ENCODE measurements at places on chromosomes 3 and 15.

DNA sequence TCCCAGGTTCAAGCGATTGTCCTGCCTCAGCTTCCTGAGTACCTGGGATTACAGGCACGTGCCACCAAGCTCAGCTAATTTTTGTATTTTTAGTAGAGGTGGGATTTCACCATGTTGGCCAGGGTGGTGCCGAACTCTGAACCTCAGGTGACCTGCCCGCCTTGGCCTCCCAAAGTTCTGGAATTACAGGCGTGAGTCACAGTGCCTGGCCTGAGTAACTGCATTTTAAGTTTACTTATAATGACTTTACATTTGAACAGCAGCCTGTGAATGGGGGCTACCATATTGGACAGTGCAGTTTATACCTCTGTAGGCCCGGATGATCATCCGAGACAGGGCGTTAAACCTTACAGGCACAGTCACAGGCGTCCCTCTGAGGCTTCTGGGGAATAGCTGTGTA, 24.8 kb downstream of the EAF1 start:
- DNase-seq: no peak

- DNase-seq: no peak
Observed at GRCh38 chr15:53448232-53449015, 311.0 kb downstream of the WDR72 start.

- no peak for DNase-seq
Observed at GRCh38 chr15:61621146-61621545, 392.0 kb upstream of the RORA start.

DNA sequence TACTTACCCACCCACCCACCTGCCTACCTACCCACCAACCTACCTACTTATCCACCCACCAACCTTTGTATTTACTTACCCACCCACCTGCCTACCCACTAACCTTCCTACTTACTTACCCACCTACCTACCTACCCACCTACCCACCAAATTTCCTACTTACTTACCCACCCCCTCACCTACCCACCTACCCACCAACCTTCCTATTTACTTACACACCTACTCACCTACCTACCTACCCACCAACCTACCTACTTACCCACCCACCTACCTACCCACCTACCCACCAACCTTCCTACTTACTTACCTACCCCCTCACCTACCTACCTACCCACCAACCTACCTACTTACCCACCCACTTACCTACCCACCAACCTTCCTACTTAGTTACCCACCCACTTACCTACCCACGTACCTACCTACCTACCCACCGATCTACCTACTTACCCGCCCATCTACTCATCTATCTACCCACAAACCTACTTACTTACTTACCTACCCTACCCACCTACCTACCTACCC, 179.6 kb downstream of the USP13 start:
- DNase-seq: no peak

DNA sequence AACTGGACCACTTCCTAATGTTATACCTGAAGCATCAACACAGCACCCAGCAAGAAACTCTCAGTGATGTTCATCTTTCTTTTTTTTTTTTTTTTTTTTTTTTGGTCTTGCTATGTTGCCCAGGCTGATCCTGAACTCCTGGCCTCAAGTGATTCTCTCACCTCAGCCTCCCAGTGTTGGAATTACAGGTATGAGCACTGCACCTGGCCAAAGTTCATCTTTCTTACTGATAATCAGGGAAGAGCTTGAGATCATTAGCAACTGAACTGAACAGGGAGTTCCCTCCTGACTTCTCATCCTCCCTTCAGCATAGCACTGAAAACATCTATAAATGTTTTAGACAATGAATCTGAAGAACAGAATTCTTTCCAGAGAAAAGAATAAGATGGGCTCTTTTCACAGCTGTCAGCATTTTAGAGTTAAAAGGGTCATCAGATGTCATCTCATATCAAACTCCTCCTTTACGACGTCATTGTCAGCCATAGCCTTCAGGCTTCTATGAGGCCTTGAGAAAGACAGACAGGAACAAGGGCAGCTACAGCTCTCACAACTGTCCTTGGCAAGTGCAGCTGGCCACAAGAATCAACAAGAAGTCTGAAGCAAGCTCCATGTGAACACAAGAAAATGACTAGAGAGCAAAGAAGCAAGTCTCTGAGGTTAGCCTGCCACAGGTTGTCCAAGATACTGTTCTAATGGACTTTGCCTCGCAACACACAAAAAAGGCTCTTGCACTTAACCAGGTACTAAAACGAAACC, 33.8 kb downstream of the SCAP start:
- no peak for DNase-seq

GRCh38 chr3:125322166-125322565, 53.0 kb downstream of the ZNF148 start:
- DNase-seq: no peak

DNA sequence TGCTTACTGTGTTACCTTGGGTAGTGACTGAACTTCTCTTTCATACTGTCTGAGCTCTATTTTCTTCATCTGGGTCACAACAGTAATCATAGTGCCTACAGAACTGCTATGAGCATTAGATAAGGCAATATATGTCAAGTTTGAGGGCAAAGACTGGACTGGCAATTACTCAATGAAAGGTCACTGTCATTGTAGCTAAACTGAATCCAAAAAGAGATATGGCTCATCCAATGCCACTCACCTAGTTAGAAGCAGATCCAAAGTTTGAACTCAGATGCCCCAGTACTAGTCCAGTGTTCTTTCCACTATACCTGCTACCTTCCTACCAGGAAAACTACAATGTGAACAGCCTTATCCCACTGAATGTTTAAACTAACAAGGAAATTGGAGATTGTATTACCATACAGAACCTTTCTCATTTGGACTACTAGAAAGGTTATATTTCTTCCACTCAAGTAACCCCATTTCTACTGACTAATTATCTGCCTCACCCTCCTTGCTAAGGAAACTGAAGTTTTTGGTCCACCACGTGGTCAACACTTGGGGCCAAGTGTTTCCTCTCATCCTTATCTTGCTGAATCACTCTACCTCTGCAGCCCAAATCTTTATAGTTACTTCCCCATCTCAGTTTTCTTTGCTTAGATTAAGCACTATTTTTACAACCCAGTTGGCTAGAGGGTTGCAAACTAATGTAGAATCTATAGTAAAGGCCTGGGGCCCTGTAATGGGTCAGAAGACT, 202.3 kb upstream of the LPP start:
- no peak for DNase-seq

DNA sequence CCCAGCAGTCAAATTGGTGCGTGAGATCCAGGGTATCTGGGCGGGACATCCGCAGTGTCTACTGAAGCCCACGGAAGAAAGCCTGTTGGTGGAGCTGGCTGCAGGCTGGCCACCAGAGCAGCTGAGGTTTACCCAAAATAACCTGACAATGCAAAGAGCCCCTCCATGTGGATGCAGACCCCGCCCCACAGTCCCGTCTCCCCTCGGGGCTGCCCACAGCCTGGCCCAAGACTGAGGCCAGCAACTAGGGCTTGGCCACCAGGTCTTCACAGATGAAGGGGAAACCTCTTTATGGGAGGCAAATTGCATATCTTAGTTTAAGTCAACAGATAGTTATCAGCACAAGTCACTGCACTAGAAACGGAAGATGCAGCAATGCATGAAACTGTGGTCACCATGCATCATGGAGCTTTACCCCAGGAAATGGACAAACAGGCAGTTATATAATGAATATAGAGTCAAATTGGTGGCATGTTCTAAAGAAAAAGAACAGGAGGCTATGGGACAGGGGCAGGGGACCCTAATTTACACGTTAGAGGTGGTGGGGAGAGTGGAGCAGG, 86.3 kb downstream of the ARNT2 start:
- no peak for DNase-seq

DNA sequence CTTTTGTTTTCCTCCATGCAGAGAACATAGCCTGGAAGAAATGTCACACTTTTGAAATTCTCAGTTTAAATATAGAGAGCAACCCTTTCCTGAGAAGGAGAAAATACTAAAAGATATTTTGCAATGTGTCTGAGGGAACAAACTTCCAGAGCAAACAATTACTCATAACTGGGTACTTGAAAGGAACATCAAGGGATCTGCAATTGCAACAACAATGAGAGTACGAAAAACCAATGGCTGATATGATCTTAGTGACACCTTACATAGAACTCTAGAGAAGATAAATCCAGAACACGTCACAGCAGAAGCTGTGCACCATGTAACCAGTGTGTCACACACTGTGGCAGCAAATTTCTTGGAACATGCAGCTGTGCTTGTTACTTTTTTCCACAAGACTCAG, 14.6 kb upstream of the ARPP21 start:
- no peak for DNase-seq

DNA sequence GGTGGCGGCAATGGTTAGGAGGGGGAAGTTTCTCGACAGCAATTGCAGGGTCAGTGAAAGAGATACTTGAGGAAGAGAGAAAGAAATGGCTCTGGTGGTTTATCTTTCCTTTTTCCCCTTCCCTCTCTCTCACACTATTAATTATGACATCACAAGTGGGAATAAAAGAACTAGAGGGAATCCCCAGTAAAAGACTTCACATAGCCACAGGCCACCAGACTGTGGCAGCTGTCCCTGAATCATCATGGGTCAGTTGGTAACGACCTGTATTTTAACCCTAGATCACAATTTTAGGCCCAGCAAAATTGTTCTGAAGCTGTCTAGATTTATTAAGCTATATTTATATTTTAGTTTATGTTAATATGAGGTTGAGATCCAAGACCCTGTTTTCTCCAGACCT, 40.3 kb downstream of the MBNL1 start:
- DNase-seq: no peak

GRCh38 chr3:46898321-46899150, 21.0 kb downstream of the PTH1R start:
- no peak for DNase-seq

GRCh38 chr3:128231606-128232005, 78.3 kb downstream of the EEFSEC start:
- DNase-seq: no peak

- no peak for DNase-seq
Observed at GRCh38 chr3:128073807-128074206, 21.6 kb downstream of the SEC61A1 start.

DNA sequence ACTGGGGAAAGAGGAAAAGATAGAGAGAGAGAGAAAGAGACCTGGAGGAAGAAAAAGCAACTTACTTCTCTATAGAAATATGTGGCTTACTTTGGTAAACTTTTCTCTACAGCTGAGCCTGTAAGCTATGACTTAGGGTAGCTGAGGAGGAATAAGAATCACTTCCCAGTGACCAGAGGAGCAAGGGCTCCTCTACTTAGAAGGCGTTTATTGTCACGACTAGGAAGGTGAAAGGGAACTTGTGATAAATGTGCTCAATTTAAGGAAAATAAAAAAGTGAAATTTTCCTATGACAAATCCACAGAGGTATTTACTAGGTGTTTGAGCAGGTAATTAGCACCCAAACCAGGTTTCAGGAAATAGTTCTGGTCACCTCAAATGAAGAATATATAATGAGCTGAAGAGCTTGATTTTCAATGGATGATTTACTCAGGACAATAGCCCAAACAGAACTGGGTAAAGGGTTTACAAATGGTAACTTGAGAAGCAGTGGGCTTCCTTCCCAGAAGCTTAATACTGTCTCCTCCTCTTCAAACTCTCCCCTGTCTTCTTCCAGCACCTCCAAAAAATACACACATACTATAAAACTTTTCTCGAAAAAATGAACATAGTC, 46.1 kb downstream of the SOX2 start:
- DNase-seq: no peak

GRCh38 chr15:100692246-100692645, 89.9 kb downstream of the ASB7 start:
- no peak for DNase-seq

DNA sequence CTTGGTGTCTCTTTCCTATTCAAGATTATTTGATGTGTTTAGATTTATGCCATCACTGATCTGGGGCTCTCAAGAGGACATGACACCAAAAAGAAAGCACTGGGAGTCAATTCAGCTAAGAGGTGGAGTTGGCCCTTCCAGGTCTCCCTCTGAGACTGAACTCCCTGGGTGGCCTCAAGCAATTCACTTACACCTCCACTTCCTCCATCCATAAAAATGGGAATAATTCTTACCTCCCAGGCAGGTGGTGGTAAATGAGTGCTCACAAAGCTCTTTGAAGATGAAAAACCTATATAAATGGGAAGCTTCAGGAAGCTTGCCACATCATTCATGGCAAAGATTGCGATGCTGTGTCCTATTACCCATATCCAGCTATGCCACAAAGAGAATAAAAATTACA, 59.2 kb upstream of the ICE2 start:
- DNase-seq: no peak

- DNase-seq: no peak
Observed at GRCh38 chr15:100096700-100097099, 245.1 kb downstream of the ADAMTS17 start.

DNA sequence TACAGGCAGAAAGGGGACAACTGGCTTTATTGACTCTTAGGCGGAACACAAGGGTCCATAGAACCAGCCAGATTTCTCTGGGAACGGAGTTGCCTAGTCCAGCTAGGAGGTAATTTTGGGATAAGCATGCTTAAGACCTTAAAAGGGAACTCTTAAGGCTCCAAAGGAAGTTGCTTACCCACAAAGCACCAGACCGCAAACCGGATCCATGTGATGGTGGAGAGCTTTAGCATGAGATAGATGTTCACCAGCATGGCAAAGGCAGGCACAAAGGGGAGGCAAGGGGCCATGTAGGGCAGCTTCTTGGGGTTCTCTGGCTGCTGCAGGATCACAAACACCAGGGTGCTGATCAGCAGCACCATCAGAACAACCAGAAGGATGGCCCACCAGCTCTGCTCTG, 61.4 kb downstream of the CLDN11 start:
- DNase-seq: no peak

- DNase-seq: no peak
Observed at GRCh38 chr3:47098910-47099309, 65.0 kb downstream of the SETD2 start.

- DNase-seq: no peak
Observed at GRCh38 chr3:52149021-52149420, 5.2 kb downstream of the POC1A start.

DNA sequence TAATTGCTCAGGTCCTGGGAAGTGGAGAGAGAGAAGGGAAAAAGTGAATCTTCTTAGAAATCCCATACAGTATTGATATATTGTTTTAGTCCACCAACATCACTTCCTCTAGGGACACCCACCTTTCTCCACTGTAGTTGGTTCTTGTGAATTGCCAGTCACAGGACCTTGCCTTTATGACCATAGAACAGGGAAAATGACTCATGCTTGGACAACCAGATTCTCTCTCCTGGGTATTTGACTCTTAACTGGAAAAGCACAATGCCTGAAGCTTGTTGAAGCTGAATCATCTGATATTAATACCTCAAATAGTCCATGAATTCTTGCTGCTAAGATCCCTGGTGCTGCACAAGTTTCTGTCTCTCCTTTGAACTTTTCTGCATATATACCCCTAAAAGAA, 32.5 kb upstream of the DCLK3 start:
- no peak for DNase-seq

GRCh38 chr15:92930776-92931175, 30.7 kb downstream of the CHD2 start:
- no peak for DNase-seq

GRCh38 chr3:78732471-78732870, 1035.3 kb downstream of the ROBO1 start:
- no peak for DNase-seq

GRCh38 chr15:93060336-93061248, 28.4 kb downstream of the RGMA start:
- no peak for DNase-seq
